ENCODE measurements at places on chromosomes 6 and 20.

DNA sequence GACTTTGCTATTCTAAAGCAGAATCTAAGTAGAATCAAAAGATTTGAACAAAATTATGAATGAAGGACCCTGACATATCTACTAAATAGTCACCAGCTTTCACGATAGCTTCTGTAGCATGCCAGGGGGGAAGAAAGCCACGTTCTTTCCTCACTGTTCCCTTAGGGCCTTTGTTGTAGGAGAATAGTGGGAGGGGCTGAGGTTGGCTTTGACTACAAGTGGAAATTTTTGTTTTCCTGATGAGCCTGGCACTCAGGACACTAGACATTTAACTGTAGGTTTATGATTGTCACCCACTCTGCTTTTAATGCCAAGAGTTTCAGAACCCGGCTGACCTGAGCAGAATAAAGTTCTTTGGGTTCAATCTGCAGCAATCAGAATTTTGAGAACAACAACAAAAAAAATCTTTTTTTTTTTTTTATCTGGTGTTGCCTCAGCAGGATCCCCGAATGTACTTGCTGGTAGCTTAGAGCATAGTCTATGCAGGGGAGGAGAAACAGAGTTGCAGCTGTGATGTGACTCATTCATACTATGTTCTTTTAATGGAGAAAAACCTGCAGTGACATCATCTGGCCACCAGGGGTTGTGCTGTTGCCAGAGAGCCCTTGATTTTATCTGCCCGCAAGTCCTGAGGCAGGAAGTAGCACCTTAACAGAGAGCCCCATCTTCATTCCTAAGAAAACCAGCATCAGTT lies 38.5 kb downstream of the TPD52L1 start:
- DNase-seq, result peak; percentile 40

- DNase-seq, result no peak
Measured at GRCh38 chr6:143596866-143597265, 80.9 kb upstream of the PHACTR2 start.

DNA sequence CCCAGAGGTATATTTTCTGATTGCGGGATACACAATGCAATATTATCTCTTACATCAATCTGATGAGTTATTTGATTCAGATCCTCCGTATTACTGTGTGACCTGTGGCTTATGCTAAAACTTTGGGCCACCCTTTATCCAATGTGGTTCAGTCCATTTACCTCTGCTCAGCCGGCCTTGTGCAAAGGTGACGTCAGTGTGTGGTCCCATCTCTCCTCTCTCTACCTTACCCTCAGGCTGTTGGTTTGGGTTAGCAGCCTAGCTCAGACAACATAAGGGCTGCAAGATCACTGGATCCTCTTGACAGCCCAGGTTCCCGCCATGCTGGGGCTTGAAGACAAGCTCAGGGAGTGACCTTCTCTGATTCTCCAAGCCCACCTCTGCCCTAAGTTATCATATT lies 33.0 kb downstream of the SNHG17 start:
- no peak for DNase-seq

- DNase-seq, result peak; percentile 45
Measured at GRCh38 chr6:149938571-149939355, 3.1 kb upstream of the ULBP2 start.

DNA sequence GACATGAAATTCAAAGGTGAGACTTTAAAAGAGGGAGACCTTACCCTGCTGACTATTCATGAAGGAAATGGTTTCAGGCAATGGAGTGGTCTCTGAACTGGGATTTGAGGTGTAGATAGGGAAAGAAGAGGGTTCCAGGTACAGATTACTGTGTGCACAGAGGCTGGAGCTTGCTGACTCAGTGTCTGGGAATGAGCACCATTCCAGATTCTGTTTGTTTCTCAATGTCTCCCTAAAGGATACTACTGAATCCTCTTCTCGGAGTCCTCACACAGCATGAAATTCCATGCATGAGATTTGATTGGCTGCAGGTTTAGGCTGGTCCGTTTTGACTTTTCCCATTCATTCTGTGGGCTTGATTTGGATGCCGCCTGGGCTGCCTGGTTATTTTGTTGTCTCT lies 49.0 kb downstream of the PPP1R14C start:
- DNase-seq, result no peak

- DNase-seq, result no peak
Measured at GRCh38 chr20:4195499-4195898, 180.1 kb upstream of the RNF24 start.
